Left cardiac atrium (tissue), 4 donors: ENCODE measurements at places on chromosomes 6 and 20.

DNA sequence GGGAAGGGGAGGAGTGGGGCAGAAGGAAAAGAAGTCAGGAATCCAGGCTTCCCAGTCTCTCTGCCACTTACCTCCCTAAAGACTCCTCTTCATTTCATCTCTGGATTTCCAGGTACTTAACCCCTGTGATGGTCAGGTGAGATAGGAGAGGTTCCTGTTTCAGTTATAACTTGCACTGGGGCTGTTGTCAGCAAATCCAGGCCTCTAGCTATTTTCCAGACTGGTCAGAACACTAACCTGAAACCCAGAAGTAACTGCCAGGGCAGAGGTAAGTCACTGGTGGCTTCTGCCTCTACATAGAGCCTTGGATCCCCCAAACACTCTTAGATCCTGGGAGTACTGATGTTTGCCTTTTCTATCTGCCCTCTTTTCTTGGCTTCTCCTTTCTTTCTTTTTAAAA is 233.5 kb upstream of the TAB2 start:
- DNase-seq = no peak

GRCh38 chr6:164695896-164696295 is 613.5 kb downstream of the C6orf118 start:
- DNase-seq = no peak

GRCh38 chr6:124941259-124941658 is 21.0 kb upstream of the RNF217 start:
- DNase-seq = no peak

DNA sequence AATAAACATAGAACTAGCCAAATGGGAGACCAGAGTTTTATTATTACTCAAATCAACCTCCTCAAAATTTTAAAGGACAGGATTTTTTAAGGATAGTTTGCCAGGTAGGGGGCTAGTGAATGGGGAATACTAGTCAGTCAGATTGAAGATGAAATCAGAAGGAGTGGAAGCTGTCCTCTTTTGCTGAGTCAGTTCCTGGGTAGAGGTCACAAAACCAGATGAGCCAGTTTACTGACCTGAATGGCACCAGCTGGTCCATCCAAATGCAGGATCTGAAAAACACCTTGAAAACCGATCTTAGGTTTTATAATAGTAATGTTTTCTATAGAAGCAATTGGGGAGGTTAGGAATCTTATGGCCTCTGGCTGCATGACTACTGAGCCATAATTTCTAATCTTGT is 558.2 kb downstream of the PKHD1 start:
- no peak for DNase-seq

DNA sequence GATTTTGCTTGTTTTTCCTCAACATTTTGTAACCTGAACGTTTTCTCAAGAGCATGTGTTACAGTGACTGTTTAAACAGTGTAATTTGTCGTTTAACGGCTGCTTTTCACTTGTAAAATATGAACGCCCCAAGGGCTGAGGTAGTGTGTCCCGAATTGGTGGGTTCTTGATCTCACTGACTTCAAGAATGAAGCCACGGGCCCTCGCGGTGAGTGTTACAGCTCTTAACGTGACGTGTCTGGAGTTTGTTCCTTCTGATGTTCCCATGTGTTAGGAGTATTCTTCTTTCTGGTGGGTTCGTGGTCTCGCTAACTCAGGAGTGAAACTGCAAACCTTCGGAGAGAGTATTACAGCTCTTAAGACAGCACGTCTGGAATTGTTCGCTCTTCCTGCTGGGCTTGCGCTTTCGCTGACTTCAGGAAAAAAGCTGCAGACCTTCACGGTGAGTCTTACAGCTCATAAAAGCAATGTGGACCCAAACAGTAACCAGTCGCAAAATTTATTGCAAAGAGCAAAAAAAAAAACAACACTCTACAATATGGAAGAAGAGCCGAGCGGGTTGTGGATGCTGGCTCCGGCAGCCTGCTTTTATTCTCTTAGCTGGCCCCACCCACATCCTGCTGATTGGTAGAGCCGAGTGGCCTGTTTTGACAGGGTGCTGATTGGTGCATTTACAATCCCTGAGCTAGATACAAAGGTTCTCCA is 25.1 kb upstream of the TRIM27 start:
- no peak for DNase-seq

GRCh38 chr6:48736501-48737206 is 625.7 kb upstream of the PTCHD4 start:
- no peak for DNase-seq

DNA sequence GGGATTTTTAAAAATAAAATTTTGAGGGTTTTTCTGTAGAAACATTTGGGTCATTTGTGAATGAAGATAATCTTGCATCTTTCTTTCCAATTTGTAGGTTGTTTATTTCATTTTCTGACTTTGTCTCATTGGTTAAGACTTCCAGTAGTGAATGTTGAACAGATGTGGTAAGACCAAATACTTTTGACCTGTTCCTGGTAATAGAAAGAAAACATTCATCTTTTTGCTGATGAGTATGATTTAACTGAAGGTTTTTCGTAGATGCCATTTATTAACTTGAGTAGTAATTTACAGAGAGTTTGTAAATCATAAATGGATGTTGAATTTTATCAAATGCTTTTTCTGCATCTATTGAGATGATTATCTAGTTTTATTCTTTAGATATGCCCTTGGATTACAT is 416.1 kb upstream of the CITED2 start:
- no peak for DNase-seq

- DNase-seq = no peak
Observed at GRCh38 chr6:78492351-78493017, 374.9 kb upstream of the IRAK1BP1 start.

DNA sequence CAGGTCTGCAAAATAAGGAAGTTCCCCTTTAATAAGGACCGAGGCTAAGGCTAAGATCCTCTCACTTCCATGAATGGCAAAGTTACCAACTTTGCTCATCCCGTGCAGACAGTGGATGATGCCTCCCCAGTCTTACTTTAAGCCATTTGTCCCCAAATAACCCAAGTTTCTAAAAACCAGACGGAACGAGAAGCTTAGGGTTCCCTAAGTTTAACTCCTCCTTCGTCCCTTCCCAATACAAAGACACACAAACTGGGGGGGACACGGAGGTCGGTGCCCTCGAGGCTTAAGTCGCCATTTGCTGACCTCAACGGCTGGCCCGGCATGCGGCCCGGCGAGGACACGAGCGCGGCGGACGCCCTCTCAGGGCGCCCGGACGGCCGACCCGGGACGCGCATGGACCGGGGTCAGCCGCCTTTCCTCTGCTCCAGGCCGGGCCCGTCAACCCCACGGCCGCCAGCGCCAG is 527 bp downstream of the FBXO30 start:
- DNase-seq = peak; percentile 41

DNA sequence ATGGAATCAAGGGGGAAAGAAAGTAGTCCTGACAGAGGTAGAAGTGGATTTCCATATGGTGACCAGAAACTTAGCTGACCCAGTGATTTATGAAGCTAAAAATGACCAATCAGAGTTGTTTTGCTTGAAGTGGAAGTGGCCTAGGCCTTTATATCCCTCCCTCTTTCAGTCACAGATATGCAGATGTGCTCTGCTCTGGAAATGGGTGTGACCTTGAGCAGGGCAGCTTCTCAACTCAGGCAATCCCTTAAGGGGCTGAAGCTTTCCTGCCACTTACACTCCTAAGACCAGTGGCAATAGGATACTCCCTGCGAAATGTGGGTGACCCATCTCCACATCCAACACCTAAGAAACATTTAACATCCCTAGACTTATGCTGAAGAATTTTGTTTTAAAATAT is 256.6 kb downstream of the EYS start:
- no peak for DNase-seq

- no peak for DNase-seq
Observed at GRCh38 chr6:44725070-44725469, 337.6 kb downstream of the CDC5L start.

DNA sequence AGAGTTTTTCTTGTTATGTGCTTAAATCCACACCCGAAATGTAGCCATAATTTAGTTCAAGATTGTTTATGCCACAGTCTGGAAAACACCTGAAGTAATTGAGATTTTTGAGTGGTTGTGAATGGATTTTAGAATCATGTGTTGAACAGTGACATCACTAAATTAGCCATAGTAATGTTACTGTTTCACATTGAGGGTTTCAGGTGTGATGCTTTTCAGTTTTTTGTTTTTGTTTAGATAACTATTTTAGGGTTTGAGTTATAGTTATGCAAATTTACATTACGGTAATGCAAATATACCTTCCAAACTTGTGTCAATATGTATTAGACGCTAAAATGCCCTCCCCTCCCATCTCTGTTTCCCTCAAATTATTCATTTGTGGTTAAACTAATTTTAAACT is 22.9 kb downstream of the QKI start:
- DNase-seq = no peak

- DNase-seq = no peak
Observed at GRCh38 chr6:33898771-33899170, 95.0 kb upstream of the MLN start.

DNA sequence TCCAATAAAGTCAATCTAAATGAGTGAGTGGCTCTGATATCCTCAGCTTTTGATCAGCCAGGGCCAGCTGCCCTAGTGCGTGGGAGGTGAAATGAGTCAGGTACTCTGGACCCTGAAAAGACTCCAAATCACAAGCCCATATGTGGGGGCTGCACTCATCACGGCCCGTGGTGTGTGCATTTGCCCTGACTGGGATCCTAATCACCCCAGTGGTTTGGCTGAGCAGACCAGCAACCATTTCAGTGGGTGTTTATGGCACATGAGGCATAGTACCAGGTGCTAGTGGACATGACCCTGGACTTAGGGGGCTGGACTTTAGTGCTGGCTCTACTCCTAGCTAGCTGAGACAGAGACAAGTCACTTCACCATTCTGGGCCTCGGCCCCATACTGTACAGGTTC is 39.4 kb downstream of the SCML4 start:
- no peak for DNase-seq

GRCh38 chr6:21159465-21159864 is 434.1 kb upstream of the SOX4 start:
- no peak for DNase-seq

GRCh38 chr20:57330998-57331397 is 1.4 kb downstream of the SPO11 start:
- no peak for DNase-seq

GRCh38 chr6:132650429-132650828 is 8.6 kb downstream of the TAAR1 start:
- DNase-seq = no peak

- no peak for DNase-seq
Observed at GRCh38 chr20:11712639-11713160, 205.0 kb upstream of the BTBD3 start.

GRCh38 chr6:109006818-109007217 is 87.8 kb downstream of the SESN1 start:
- no peak for DNase-seq

GRCh38 chr20:13397300-13397724 is 176.2 kb downstream of the ISM1 start:
- DNase-seq = no peak

- DNase-seq = no peak
Observed at GRCh38 chr20:18360635-18361034, 72.3 kb downstream of the ZNF133 start.

GRCh38 chr20:17300113-17300512 is 73.3 kb downstream of the PCSK2 start:
- no peak for DNase-seq

- no peak for DNase-seq
Observed at GRCh38 chr6:11909696-11910132, 102.4 kb upstream of the HIVEP1 start.

DNA sequence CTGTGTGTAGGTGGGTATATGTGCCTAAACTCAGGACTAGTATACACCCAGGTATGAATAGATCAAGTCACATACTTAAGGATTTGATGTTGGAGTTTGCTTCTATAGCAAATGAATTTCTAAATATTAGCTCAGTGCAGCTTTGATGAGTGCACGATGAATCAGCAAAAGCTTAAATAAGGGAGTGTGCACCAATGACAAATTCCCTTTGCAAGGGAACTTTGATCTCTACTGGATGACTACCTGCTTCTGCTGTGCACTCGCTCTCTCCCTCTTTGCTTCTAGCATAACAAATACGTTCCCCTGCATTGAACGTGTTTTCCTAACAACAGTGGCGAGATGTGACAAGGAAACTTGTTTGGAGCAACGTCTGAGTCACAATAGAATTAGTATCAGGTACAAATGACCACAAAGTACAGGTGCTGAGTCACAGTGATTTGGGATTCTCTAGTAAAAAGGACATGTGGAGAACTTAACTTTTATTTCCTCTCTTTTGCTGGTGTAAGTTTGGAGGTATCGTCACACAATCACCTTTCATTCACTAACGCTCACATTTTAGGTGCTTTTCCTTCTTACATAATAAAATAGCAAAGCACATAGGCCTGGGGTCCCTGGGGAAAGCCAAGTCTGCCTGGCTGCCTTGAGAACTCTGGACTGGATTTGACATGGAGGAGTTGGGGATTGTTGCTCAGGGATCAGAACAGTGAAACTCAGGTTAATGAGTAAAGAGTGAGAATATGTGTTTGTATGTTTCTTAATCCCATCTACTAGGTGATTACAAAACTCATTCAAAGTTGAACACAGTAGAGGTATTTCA is 49.7 kb downstream of the KLHL31 start:
- no peak for DNase-seq

- no peak for DNase-seq
Observed at GRCh38 chr6:148251891-148252290, 90.7 kb upstream of the SASH1 start.

DNA sequence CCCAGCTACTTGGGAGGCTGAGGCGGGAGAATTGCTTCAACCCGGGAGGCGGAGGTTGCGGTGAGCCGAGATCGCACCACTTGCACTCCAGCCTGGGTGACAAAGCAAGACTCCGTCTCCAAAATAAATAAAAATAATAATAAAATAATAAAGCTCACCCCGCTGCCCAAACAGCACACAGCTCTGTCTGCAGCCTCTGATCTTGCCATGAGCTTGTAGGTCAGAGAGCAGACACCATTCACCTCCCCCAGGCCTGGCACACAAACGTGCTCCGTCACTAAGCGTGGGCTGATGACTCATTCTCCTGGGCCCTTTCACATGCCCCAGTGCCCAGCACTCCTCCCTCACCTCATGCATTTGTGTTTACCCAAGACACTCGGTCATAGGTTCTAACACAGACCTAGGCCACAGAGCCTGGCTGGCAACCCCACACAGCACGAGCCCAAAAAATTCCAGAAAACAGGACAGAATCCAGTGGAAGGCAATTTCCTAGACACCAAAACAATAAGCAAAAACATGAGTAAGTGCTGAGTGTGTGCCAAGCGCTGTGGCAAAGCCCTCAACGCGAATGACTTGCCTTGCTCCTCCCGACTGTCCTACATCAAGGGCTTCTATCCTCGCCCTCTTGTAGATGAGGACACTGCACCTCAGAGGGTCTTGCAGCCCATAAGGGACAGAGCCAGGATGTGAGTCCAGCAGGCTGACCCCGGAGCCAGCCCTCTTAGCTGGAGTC is 18.0 kb downstream of the ATP9A start:
- peak; percentile 74 for DNase-seq

GRCh38 chr6:167768471-167769215 is 58.1 kb upstream of the AFDN start:
- no peak for DNase-seq

GRCh38 chr6:25035174-25035511 is 99.4 kb upstream of the RIPOR2 start:
- no peak for DNase-seq

DNA sequence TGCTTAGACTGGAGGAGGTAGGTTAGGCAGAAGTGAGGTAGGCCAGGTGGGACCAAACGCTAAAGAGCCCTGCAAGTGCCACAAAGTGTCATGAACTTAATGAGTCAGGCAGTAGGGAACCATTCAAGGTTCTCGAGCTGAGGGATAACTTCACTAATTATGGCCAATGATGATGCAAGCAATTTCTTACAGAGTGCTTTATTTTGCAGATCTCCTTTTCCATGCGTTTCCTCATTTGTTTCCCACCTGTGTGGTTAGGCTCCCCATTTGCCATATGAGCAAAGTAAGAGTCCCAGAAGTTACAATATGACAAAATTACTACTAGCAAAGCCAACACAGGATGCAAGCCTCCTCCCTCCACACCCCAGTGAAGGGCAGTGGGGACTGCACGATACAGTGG is 36.5 kb upstream of the PSMF1 start:
- no peak for DNase-seq
